ENCODE measurements at places on chromosomes 3 and 15. TPM values are rescaled to one million over a fixed set of nuclear protein-coding genes. Genes with fewer than 3 reads are reported as not detected.
A peak's percentile ranks its signal among the peaks of the same experiment; 100 is the strongest.

- DNase-seq, result no peak
Observed at GRCh38 chr15:95656595-95656994, 673.9 kb upstream of the NR2F2 start.

DNA sequence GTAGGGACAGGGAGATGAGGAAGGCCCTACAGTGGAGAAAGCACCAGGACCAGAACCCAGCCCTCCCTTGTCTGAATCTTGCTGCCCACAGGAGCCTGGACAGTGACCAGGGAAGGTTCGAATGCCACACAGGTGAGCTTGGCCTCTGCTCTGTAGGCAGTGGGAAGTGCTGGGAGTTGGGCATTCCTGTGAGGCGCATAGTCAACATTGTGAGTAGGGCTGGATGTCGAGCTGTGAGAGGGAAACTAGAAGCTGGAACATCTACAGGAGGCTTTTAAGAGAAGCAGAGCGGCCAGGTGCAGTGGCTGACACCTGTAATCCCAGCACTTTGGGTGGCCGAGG is 20.3 kb upstream of the ALAS1 start:
- no peak for DNase-seq

GRCh38 chr3:8485141-8485870 is 16.3 kb upstream of the LMCD1 start:
- DNase-seq, result no peak

DNA sequence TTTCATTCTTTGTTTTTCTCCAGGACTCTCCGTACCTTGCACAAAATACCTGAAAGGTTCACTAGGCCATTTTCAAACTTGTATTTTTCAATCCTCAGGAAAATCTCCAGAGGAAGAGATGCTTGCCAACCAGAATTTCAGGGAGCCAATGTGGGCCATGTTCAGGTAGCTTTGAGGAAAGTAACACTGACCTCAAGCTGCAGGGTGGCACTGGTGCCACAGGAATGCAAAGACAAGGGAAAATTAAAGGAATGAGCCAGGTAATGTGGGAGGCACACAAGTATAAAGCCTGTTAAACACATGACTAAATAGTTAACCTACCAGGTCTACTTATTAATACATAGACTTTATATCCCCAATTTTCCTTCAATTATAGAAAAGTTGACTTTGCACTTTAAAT is 51.9 kb upstream of the GAP43 start:
- no peak for DNase-seq

GRCh38 chr3:134029734-134030378 is at the start of gene SLCO2A1:
Gene SLCO2A1 (minus strand): TSS chr3:134029925. CDS start chr3:134029802, 123 bp downstream.
- peak; percentile 29 for DNase-seq

- no peak for DNase-seq
Observed at GRCh38 chr3:109045271-109046040, 72.5 kb downstream of the MORC1 start.

ZNF80 gene
- not detected for polyA plus RNA-seq

DNA sequence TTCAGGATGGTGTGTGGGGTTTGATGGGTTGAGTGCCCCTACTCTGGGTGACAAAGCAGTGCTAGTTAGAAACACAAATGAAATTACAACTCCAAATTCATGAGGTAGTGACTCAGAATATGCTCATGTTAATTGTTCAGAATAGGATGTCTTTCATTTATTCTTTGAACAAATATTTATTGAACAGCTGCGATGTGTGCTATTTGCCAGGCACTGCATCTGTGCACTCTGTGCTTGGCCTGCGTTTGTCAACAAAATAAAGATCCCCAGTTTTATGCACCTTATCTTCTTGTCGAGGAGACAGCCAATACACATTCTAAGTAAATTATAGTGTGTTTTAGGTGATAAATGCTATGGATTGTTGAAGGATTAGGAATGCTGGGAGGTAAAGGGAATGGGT is 27.3 kb downstream of the MED12L start:
- no peak for DNase-seq

HYAL3 gene
- 2.0 TPM for polyA plus RNA-seq

LARP6 gene
- polyA plus RNA-seq, result 34.8 TPM

TRH gene
- not detected for polyA plus RNA-seq

RBM15B gene
- polyA plus RNA-seq, result 10.4 TPM

MELTF gene
- polyA plus RNA-seq, result 8.5 TPM

PRICKLE2 gene
- polyA plus RNA-seq, result 1.8 TPM

DNA sequence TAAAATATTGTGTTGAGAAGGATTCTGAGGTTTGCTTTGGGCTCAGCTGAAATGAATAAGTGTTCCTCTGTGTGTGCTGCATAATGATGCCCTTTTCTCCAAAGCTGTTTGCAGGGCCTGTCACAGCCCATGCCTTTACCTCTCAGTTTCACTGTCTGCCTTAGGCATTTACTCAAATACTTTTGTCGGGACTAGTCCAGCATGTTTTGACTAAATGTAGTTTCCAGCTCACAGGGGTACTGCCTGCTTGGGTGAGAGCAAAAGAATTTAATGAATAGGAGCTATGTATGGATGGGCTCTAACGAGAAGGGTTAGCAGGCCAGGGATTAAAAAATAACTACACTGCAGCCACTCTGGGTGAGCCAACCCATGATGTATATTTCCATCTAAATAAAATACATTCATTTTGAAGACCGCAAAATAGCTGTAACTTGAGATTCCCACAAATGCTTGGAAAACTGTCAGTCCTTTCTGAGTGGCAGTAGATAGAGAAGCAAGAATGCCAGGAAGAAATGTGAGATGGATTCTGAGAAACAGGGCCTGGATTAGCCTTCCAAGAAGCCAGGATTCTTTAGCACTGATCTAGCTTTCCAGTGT is 549.2 kb upstream of the TBL1XR1 start:
- no peak for DNase-seq

GRCh38 chr15:55060836-55061235 is 135.9 kb downstream of the RSL24D1 start:
- DNase-seq, result no peak

DNA sequence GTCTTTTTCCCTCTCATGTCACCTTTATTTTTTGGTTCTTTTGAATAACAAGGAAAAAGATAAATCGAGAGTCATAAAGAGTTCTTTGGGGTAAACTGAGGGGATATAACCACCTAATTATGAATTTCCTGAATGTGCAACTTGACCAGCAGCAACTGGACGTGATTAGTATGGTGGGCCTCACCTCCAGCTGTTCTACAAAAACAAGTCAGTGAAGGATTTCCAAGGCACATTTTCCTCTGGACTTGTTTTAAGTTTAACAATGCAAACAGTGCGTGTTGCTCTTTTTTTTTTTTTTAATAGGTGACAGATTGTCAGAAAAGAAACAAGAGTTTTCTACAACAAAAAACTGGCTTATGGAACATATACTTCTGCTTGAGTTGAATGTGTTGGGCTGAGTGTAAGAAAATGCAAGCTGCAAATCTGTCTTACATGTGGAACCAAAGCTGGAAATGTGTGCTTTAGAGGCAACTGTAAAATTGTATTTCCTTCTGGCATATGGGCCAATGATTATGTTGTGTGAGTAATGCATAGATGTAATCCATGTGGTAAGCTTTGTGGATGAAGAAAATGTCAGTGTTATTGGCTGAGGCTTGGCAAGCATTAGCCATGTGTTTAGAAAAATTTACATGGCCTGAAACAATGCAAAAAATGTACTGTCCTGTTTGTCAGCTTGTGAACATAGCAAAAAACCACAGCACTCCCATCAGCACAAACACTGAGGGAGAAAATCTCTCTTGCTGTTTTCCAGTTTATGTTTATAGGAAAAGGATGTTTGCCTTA is 44.5 kb upstream of the FNDC3B start:
- DNase-seq, result no peak

GRCh38 chr15:92571824-92572223 is 83.8 kb downstream of the FAM174B start:
- DNase-seq, result no peak

GRCh38 chr15:62553911-62554563 is 389.0 kb upstream of the C2CD4B start:
- DNase-seq, result no peak

- DNase-seq, result no peak
Observed at GRCh38 chr15:88908697-88909621, 4.2 kb downstream of the MFGE8 start.

- peak; percentile 60 for DNase-seq
Observed at GRCh38 chr3:177615015-177615414, 417.7 kb upstream of the TBL1XR1 start.

FSIP1 gene
- 1.9 TPM for polyA plus RNA-seq
